GM13977 (cell line): ENCODE measurements at places on chromosomes 1 and 21.
A peak's percentile ranks its signal among the peaks of the same experiment; 100 is the strongest.

GRCh38 chr1:171597203-171597602 is 24.8 kb upstream of the MYOCOS start:
- DNase-seq, result no peak

DNA sequence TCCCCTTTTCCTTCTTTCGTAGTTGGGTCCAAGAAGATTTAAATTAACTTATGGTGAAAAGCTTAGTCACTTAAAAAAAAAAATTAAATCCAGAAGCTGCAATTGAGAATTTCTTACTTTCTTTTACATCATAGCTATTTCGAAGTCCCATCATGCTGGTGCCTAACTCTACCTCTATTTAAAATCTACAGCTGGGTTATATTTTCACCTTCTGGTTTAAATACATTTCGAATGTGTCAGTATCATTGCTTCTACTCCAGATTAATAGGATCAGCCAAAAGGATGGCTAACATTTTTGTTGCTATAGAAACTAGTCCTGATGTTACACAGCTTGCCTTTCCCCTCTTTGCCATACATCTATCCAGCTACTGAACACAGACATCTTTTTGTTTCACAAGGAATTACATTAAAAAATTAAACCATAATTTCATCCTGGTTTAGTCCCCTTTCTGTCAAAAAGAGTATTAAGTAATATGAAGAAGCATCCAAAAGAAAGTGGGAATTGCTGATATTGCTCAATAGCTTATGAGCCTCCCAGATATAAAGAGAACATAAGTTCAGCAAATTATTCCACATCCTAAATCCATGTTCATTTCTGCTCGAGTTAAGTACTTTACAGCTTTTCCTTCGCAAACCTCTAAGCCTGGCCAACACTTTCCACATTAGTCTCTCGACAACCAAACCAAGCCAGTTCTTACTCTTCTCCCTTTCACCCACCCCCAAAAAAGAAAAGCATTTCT is 396.7 kb upstream of the DAB1 start:
- no peak for DNase-seq

- no peak for DNase-seq
Measured at GRCh38 chr1:204084247-204084772, 11.4 kb downstream of the SOX13 start.

GRCh38 chr1:180849031-180849775 is 63.5 kb upstream of the KIAA1614 start:
- peak; percentile 36 for DNase-seq

GRCh38 chr21:43600642-43601402 is 58.5 kb downstream of the HSF2BP start:
- no peak for DNase-seq
